ENCODE measurements at places on chromosomes 5 and 9.

DNA sequence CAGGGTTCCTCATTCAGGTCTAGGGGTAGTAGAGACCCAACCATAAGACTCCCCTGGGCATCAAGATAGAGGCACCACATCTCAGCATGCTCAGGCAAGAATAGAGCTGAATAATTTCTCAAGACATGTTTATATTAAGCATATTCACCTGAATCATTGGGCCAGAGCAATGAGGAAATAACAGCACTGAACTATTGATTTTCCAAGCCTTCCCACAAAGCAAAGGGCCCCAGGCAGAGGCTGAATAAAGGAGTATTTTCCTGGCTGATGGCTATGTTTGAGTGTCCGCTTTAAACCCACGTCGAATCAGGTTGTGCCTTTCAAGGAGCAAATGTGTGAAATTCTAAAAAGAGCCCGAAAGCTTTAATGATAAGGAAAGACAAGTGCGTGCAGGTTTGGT lies 129.2 kb downstream of the HSD17B3 start:
- no peak for DNase-seq

DNA sequence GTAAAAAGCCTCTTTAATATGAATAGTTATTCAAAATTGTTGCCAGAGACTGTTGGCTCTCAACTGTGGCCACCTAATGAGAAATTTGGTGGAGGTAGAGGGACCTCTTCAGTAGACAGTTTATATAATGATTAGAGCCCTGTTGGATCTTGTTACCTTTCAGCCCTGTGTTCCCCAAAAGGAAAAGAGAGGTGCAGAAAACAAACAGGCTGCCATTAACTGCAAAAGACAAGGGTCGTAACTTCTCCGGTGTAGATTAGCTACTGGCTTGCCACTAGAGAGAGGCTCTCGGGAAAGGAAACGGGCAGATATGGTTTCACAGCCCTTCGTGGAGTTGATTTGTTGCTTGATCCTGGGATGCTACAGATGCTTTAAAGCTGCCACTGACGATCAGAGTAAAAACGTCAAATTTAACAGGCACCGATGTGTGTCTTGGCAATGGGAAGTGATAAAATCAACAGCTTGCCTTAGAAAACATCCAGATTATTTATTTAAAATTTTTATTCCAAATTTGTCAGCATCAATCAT lies 7.8 kb downstream of the FST start:
- DNase-seq: no peak

DNA sequence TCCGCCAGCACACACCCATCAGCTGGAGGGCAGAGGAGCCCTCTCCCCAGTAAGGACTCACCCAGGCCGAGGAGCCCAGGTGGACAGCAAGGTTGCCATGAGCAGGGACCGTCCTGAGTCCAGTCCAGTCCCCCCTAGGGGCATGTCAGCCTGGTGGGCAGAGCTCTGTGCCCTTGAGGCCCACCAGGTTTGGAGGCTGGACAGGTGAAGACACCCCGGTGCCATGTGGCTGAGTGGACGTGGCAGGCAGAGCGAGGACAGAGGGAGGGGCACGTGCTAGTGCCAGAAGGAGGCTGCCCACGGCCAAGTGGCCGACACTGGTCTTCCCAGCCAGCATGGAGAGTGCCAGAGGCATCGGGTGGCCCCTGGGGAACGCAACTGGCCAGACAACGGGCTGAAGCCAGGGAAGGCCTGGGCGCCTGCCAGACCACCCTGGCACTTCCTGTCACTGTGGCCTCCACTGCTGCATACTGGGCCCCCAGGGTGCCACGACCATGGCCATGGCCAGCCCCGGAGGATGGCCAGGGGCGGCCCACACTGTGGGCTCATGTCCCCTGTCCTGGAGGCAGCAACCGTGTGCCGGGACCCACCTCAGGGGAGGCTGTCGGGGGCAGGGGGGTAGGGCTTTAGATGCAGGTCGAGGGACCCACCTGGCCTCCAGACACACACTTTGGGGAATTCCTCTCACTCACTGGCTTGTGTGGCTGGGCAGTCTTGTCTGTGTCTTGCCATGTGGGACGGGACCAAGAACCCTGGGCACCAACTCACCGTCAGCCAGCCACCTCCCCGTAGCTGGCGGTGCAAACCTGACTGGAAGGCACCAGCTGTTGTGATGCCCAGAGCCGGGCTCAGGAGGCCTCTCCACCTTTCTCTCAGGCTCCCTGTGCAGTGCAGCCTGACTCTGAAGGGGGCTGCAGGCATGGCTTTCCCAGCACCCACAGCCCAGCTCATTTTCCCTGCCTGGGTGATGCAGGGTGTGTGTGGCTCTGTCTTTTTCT lies 42.3 kb upstream of the LPCAT1 start:
- no peak for DNase-seq

DNA sequence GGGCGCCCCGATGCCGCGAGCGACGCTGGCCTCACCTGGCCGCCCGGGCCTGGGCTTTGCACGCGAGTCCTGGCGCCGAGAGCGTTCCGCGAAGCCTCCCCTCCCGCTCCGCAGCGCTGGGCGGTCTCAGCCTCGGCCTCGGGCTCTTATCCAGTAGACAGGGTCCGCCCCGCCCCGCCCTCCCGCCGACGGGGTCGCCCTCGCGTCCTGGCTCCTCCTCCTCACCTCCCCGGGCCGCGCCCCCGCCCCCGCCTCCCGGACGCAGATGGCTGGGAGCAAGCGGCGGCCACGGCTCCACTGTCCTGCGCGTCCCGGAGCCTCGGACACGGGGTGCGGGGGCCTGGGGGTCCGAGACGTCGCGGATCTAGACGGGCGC lies at the start of gene SLC6A3:
TSS of gene SLC6A3 (minus strand) at position 128 of the 376 bp plus-strand sequence. CDS start 2,243 bp downstream, outside the sequence.
- DNase-seq: no peak

- DNase-seq: no peak
Observed at GRCh38 chr5:112799661-112800060, 61.4 kb upstream of the SRP19 start.

- DNase-seq: no peak
Observed at GRCh38 chr9:118401546-118401945, 697.3 kb downstream of the TLR4 start.

DNA sequence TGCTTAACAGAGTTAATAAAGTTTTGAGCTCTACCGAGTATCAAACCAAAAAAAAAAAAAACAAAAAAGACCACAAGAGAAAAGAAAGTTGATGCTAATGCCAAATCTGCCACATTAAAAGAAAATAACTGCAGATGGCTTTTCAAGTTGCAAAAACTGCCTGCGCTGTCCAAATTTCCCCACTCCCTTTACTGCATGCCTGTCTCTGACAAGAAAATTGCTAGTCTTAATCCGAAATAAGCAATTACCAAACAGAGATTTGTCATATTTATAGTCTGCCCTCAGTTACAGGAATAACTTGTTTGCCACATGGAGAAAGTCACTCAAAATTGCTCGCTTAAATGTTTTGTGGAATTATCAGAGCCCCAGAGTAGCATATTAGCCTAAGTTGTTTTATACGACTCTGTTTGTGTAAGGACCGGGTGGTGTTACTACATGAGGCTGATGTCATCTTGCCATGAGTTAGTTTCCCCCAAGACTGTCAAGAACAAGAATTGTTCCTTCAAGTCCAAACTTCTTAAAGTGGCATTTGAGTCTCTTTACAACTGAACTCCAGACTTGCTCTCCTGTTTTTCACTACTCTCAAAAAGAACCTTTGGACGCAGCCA lies 160.9 kb downstream of the CEP120 start:
- DNase-seq: no peak

- no peak for DNase-seq
Observed at GRCh38 chr5:33049298-33049697, 338.2 kb downstream of the NPR3 start.

- no peak for DNase-seq
Observed at GRCh38 chr5:40871177-40871576, 30.0 kb downstream of the CARD6 start.

GRCh38 chr5:138668451-138669380 lies 84.5 kb upstream of the CTNNA1 start:
- DNase-seq: no peak

DNA sequence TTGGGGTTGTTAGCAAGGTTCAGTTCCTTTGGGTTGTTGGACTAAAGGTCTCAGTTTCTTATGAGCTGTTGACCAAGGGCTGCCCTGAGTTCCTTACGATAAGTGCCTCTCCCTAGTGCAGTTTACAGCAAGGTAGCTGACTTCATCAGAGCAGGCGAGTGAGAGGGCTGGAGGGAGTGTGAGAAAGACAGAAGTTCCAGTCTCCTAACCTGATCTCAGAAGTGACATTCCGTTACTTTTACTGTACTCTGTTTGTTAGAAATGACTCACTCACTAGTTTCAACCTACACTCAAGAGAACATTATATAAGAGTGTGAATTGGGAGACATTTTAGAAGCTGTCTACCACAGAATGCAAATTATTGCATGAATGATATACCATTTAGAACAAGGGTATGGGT lies 21.2 kb upstream of the IL31RA start:
- DNase-seq: no peak

GRCh38 chr5:172527559-172527958 lies 73.2 kb upstream of the SH3PXD2B start:
- DNase-seq: no peak

DNA sequence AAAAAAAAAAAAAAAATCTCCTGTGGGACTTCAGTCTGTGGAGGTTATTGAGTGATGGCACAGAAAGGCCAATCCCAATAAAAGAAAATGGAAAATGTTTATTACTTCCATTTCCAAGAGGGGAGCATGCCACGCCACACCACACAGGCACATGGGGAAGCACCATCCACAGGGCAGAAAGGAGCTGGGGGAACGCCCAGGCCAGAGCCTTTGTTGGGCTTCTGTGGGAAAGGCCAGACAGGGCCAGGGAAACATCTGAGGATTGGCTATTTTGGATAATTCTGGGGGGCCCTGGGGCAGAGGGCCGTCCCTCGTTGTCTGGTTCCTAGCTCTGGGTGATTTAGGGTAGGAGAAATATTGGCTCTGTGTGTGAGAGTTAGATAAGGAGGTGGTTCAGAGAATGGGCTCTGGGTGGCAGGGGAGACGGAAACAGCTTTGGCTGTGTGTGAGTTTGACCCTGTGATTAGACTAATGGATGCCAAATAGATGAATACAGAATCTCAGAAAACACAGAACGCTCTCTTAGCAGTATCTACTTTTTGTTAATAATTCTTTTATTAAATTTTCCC lies 49.0 kb upstream of the ABL1 start:
- no peak for DNase-seq

GRCh38 chr9:101446732-101447131 lies 11.2 kb upstream of the ALDOB start:
- no peak for DNase-seq

DNA sequence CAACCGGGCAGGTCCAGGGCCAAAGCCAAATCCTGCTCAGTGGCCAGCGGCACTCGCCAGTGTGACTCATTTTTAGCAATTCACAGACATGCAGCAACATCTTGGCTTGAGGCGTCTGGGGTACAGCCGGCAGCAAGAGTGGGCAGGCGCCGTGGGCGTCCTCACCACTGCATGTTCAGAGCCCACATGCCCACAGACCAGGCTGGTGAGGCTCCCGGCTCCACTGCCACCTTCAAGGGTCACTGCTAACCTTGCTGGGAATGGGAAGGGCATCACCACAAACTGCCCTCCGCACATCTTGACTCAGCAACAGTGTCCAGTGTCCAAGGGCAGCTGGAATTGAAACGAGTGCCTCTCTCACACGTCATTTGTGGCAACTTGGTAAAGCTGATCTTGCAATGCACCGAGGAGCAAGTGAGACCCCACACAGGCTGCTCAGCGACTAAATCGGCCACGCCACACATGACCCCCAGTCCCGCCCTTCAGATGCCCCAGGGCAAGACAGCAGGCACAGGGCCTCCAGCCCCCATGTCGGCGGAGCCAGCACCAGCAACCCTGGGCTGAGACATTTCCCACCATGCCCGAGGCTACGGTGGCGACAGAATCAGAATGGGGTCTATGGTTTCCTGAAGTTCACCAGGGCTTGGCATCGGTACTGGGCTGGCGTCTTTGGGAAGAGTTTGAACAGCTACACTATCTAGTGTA lies 140.3 kb downstream of the ROR2 start:
- no peak for DNase-seq

DNA sequence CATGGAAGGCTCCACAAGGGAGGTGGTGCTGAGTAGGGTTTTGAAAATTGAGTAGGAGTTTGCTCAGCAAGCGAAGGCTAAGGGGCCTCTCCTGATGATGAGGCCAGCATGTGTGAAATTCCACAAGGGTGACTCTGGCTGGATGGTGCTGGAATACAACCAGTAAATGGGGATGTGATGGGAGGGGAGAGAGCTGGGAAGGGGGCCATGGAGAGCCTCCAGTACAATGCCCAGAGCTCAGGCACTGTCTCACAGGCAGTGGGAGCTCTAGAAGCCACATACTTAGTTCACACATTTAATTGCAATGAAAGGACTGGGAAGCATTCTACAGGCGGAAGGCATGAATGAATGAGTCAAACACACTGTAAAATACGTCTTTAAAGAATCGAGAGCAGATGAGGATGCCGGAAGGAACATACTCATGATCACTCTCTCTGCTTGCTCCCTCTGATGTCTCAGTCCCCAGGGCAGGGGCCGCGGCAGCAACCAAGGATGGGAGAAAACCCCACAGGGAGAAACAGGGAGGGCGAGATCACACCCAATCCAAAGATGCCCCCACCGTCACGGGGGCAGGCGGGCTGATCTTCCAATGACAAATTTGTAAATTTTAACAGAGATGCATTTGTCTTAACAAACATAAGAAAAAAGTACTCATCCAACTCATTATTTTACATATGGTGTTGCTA lies 261.0 kb downstream of the NSG2 start:
- no peak for DNase-seq

DNA sequence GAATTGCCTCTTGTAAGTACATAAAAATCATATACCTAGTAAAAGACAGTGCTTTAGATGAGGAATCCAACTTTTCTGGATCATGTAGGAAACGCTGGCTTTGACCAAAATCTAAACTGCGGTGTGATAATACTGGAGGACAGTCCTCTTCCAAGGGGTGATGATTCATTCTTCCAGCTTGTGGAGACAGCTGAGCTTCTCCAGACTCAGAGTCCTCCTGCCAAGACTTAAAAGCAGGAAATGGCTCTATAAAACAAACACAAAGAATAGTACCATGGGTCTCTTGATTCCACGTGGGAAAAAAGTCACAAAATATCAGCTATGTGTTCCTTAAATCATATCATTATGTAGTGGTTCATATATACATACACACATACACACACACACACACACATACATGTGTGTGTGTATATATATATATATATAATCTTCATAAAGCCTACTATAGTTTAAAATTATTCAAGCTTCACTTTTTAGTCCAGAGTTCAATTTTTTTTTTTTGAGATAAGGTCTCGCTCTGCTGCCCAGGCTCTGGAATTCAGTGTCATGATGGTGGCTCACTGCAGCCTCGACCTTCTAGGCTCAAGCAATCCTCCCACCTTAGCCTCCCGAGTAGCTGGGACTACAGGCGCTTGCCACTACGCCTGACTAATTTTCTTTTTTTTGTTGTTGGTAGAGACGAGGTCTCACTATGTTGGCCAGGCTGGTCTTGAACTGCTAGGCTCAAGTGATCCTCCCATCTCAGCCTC lies 65.0 kb downstream of the PKD2L2 start:
- no peak for DNase-seq

DNA sequence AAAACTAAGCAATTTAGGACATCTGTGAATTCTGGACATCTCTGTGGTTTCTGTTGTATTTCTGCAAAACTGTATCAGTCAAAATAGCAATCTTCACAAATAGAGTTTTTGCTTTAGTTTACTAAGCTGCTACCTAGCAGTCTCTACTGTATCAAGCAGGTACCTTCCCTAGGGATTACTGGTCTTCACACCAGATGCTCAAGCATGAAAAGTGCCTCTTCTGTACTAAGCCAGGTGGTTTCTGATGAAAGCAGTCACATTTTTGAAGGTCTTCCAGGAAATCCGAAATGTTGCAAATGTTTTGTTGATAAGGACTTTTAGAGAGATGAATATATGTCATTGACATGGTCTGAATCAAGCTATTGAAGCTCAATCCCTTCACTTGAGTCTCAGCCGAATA lies 540.0 kb downstream of the KCTD16 start:
- DNase-seq: no peak

All from bone marrow (tissue), 2 donors.